Fibroblast of skin of back (primary cell): ENCODE measurements at places on chromosomes 16 and 17.

DNA sequence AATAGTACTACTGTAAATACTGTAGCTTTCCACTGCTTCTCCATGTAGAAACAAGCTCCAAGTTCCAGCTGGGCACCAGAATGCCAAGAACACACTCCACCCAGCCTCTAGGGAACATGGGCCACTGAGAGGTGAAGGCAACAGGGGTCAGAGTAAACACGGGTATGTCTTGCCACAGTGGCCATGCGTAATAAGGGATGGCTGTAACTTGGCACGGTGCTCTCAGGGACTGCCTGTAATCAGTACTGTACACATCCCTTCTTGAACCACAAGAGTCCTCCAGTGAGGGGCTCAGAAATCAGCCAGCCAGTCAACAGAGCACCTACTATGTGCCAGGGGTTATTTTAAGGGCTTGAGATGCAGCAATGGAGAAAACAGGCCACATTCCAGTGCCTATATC lies 10.8 kb downstream of the LRRC59 start:
- no peak for DNase-seq

DNA sequence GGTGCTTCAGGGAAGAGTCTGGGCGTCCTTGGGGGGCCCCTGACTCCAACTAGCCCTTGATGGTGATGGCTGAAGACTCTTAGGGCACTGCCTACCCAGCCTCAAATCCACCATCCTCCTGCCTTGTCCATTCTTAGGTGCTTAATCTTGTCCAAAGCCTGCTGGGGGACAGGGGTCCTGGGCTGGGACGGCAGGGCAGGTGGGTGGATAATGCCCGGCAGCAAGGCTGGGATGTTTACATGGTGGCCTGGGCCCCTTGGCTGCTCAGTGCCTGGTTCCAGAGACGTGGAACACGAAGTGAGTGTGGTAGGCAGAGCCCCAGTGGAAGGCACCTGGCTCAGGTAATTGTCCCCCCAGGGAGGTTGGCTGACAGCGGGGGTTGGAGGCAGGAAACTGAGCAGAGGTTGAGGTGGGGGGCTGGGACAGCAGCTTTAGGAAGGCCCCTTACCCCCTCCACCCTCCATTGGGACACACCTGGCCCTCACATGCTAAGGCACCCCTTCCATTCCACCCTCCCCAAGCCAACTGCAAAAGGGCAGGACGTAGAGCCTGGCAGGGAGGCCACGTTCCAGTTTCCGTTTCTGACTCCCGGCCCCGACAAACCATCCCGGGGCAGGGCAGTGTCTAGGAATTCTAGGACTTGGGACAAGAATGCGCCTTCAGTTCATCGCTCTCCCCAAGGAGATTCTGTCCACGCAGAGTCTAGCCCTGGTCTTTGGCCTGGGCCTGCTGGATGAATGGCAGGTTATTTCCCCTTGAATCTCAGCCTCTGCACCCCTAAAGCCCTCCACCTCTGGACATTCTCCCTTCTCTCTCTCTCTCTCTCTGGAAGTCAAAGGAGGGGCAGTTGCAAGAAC lies 1.9 kb downstream of the FOXJ1 start:
- DNase-seq = no peak

DNA sequence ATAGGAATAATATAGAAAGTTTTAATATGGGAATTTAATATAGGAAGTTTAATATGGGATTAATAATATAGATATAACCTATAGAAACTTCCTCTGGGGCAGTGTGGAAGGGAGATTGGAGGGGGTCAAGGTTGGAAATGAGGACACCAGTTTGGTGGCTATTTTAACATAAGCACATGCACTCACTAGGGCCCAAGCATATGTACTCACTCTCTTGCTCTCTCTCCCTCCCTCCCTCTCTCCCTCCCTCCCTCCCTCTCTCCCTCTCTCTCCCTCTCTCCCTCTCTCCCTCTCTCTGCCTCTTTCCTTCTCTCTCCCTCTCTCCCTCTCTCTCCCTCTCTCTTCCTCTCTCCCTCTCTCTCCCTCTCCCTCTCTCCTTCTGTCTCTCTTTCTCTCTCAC lies 528.1 kb downstream of the NPIPA7 start:
- DNase-seq = no peak

- no peak for DNase-seq
Measured at GRCh38 chr17:9998060-9998459, 93.0 kb upstream of the RCVRN start.

- no peak for DNase-seq
Measured at GRCh38 chr16:31273187-31273586, 13.4 kb downstream of the ITGAM start.

GRCh38 chr17:20966870-20967269 lies 75.9 kb downstream of the USP22 start:
- peak; percentile 70 for DNase-seq

GRCh38 chr16:12627394-12627793 lies 176.3 kb downstream of the CPPED1 start:
- no peak for DNase-seq

DNA sequence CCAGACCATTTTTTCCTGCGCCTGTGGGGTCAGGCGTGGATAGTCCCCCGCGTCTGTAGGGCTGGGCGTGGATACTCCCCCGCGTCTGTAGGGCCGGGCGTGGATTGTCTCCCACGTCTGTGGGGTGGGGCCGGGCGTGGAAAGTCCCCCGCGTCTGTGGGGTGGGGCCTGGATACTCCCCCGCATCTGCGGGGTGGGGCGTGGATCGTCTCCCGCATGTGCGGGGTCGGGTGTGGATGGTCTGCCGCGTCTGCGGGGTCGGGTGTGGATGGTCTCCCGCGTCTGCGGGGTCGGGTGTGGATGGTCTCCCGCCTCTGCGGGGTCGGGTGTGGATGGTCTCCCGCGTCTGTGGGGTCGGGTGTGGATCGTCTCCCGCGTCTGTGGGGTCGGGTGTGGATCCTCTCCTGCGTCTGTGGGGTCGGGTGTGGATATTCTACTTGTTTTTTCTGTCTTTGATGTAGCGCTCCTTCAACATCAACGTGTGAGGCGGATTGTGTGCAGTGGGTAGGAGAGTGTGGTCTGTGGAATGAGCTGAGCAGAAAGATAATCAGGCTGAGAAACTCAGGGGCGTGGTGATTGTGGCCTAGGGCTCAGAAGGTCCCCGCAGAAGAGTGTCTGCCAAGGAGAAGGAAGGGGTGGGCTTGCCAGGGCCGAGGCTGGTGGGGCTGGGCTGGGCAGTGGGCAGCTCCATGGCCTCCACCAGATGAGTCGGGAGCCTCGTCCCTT lies 3.2 kb downstream of the GNPTG start:
- no peak for DNase-seq

GRCh38 chr16:22260490-22260889 lies 36.7 kb upstream of the POLR3E start:
- no peak for DNase-seq

DNA sequence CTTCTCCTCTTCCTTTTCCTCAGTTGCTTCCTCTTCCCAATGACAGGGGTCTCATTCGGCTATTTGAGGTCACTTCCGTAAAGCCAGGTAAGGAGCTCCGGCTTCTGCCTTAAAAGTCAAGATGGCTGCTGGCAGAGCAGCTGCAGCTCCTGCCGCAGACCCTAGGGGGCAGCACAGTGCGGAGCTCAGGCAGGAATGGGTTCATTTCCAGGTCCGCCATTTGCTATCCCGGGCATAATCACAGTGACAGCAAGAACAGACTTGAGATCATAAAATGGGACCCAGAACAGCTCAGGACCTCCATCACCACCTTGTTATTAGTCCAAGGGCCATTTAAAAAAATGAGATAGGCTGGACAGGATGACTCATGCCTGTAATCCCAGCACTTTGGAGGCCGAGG lies 199.5 kb downstream of the ZNF18 start:
- DNase-seq = no peak

GRCh38 chr16:82167670-82168069 lies 2.4 kb downstream of the MPHOSPH6 start:
- no peak for DNase-seq

GRCh38 chr17:7592422-7593021 lies 2.6 kb upstream of the SOX15 start:
- no peak for DNase-seq

DNA sequence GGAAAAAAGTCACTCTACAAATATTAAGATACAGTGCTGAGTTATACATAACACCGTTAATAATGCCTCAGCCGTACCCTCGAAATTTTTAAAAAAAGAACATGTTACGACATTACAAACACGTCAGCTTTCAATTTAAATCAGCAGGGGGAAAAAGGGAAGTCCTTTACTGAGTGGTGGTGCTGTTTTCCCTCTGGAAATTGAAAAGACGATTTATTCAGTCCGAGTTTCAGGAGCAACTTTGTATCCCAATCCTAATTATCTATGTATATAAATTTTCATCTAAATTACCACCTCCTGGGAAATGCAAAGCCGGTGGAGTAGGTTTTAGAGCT lies 1.3 kb downstream of the NETO2 start:
- DNase-seq = peak; percentile 22

GRCh38 chr16:75229172-75230031 lies 10.6 kb downstream of the CTRB1 start:
- no peak for DNase-seq

DNA sequence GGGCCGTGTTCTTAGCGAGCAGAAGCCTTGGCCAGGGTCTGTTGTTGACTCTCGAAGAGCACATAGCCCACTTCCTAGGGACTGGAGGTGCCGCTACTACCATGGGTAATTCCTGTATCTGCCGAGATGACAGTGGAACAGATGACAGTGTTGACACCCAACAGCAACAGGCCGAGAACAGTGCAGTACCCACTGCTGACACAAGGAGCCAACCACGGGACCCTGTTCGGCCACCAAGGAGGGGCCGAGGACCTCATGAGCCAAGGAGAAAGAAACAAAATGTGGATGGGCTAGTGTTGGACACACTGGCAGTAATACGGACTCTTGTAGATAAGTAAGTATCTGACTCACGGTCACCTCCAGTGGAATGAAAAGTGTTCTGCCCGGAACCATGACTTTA lies 18.5 kb downstream of the RSPRY1 start:
- DNase-seq = no peak

- DNase-seq = peak; percentile 38
Measured at GRCh38 chr17:74780443-74781238, 4.5 kb upstream of the NAT9 start.

DNA sequence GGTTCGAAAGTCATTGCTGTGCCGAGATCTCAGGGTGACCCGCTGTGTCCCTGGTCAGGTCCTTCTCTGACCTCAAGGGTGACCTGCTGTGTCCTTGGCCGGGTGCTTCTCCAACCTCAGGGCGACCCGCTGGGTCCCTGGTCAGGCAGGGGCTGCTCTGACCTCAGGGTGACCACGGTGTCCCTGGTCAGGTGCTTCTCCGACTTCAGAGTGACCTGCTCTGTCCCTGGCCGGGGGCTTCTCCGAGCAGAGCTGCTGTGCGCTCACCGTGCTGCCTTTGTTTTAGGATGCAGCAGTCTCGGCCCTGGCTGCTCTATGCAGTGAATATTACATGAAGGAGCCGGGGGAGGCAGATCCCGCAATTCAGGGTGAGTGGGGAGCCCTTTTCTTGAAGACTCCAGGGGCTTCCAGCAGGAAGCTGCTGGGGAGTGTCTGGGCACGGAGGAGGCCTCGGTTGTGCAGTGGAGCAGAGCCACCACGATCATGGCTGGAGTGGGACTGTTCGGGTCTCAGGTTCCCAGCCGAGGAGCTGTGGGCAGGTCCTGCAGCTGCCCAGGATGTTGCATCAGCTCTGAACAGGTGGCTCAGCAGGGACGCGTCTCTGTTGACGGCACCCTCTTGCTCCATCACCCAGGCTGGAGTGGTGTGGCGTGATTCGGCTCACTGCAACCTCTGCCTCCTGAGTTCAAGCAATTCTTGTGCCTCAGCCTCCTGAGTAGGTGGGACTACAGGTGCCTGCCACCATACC lies 83.7 kb upstream of the ZNF750 start:
- DNase-seq = no peak

DNA sequence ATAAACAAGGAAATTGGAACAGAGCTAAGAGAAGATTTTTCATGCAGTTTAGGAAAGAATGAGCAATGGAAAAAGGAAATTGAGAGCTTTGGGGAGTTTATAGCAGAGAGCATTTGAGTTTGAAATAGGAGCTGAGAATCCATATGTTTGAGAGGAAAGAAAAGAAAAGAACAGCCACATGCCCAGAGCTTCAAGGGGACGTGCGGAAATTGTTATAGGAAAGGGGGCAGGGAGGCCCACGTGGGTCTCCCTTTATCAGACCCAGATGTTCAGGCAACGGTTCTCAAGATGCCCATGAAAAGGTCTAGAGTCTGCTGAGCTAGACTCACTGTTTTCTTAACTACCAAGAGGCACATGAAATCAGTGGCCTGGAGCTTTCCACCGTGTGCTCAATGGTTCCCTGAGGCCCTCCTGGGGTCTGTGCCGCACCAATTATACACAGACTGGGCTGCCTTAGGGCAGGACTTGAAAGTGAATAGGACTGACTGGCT lies 31.2 kb downstream of the CHD9 start:
- peak; percentile 82 for DNase-seq

GRCh38 chr16:30923554-30924075 lies at the start of gene FBXL19:
Gene FBXL19 (plus strand): TSS chr16:30923572. CDS start chr16:30925755, 2,183 bp downstream.
- no peak for DNase-seq

DNA sequence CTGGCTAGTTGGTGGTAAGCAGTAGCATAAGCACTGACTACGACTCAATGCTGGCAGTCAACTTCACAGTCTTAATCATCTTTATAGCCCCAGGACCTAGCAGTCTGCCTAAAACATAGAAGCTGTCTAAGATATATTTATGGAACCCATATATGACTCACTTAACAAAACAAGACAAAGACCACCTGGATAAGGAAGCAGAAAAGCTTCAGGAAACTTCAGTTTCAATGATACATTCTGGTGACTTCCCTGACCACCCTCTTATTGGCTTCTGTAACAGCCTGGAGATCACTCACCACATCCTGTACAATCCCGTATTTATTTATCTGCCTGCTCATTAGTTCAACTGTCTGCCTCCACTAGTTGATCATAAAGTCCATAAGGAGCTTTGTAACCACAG lies 95.5 kb downstream of the PMP22 start:
- peak; percentile 70 for DNase-seq

GRCh38 chr16:56833243-56833970 lies 31.6 kb upstream of the SLC12A3 start:
- peak; percentile 68 for DNase-seq

GRCh38 chr16:80541306-80541694 lies 507 bp downstream of the DYNLRB2 start:
- DNase-seq = no peak

DNA sequence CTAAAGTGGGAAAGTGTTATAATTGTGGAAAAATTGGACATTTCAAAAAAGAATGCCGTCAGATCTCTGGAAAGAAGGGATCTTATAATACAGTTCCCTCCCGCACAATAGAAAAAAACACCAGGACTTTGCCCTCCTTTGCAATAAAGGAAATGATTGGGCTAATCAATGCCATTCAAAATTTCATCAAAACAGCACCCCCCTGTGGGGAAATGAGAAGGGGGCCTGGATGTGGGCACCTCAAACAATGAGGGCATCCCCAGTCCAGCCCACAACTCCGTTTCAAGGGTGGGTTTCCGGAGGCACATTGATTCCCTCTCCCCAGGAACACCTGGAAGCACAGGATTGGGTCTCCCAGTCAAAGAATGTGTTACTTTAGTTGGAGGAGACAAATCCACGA lies 26.1 kb downstream of the CD300LG start:
- no peak for DNase-seq

GRCh38 chr16:86134802-86135461 lies 236.0 kb downstream of the IRF8 start:
- no peak for DNase-seq

GRCh38 chr17:18860161-18860972 lies 2.4 kb downstream of the PRPSAP2 start:
- no peak for DNase-seq

- DNase-seq = no peak
Measured at GRCh38 chr16:19400711-19401110, 17.0 kb upstream of the TMC5 start.
